ENCODE measurements at places on chromosomes 4 and X.
A peak's percentile ranks its signal among the peaks of the same experiment; 100 is the strongest.

DNA sequence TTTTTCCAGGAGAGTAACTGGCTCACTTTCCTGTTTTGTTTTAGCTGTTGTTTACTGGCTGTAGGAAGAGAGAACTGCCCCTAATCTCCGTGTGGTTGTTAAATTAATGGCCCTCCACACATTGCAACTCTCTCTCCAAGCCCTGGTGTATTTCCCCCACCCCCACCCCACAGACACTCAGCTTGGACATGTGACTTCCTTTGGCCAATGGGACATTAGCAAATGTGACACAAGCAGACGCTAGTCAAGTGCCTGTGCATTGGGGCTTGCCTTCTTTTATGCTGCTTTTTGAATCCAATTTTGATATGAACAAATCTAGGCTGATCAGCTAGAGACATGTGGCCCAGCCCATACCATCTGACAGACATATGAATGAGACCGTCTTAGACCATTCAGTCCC is 59.6 kb upstream of the TAB3 start:
- no peak for DNase-seq

GRCh38 chr4:6085028-6085690 is 66.9 kb upstream of the C4orf50 start:
- no peak for DNase-seq

- no peak for DNase-seq
Observed at GRCh38 chr4:85740431-85740861, 265.5 kb downstream of the ARHGAP24 start.

DNA sequence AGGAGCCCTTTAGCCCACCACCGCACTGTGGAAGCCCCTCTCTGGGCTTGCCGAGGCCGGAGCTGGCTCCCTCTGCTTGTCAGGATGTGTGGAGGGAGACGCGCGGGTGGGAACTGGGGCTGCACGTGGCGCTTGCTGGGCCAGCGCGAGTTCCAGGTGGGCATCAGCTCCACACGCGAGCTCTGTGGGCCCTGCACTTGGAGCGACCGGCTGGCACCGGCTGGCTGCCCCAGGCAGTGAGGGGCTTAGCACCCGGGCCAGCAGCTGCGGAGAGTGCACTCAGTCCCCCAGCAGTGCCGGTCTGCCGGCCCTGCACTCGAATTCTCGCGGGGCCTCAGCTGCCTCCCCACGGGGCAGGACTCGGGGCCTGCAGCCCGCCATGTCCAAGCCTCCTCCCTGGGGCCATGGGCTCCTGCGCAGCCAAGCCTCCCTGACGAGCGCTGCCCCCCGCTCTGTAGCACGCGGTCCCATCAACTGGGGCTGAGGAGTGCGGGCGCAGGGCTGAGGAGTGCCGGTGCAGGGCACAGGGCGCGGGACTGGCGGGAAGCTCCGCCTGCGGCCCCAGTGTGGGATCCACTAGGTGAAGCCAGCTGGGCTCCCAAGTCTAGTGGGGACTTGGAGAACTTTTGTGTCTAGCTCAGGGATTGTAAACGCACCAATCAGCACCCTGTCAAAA is 93.6 kb downstream of the DTHD1 start:
- DNase-seq, result no peak

DNA sequence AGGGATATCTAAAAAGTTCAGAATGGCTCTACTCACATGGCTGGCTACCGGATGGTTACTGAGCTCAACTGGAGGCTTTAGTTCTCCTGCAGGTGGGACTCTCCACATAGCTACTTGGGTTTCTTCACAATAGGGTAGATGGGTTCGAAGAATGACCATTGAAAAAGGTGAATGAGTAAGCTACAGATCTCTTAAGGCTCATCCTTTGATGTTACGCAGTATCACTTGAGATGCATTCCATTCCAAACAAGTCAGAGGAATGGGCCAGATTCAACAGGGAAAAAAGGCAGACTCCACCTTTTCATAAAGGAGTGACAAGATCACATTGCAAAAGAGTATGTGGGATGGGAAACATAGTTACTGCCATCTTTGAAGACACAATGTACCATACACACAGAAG is 52.6 kb downstream of the DDX53 start:
- DNase-seq, result no peak

GRCh38 chrX:68912113-68912512 is 83.3 kb downstream of the EFNB1 start:
- peak; percentile 31 for DNase-seq

DNA sequence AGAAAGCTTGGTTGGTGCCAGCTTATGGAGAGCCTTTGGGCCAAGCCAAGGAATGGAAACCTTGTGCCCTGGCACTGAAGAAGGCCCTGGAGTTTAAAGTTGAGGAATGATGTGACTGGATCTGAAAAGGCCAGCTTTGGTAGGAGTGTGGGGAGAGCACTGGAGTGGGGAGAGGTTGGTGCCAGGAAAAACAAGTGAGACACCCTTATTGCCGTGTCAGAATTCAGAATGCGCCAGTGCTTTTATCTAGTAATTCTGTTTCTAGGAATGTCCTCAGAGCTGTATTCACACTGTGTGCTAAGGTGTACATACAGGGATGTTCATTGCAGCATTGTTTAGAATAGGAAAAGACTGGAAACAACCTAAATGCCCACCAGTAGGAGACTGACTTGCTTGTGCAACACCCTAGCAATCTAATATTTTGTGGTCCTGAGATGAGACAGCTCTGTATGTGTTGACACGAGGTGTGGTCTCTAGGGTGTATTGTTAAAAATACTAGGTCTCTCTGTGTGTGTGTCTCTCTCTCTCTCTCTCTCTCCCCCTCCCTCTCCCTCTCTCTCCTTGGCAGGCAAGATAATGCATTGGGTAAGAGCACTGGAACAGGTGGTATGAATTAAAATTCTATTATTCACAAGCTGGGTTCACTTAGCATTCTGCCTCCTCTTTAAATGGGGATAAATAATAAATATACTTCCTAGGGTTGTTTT is 107.8 kb downstream of the GATB start:
- no peak for DNase-seq

DNA sequence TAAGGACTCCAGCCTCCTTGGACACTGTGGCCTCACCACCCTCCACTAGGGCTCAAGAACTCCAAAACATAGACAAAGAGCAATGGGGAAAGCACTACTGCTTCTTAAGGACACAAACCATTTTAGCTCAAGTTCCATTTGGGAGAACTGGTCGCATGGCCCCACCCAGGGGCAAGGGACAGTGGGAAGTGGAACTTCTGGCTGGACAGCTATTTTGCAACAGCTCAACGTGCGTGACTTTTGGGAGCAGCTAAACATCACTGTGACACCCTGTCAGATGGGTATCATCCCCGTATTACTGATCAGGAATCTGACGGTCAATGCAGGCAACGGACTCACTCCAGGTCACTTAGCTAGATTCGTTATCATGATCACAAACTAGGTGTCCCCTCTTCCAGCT is 9.0 kb upstream of the GLOD5 start:
- DNase-seq, result no peak

- no peak for DNase-seq
Observed at GRCh38 chr4:104425948-104426347, 68.7 kb downstream of the CXXC4 start.

DNA sequence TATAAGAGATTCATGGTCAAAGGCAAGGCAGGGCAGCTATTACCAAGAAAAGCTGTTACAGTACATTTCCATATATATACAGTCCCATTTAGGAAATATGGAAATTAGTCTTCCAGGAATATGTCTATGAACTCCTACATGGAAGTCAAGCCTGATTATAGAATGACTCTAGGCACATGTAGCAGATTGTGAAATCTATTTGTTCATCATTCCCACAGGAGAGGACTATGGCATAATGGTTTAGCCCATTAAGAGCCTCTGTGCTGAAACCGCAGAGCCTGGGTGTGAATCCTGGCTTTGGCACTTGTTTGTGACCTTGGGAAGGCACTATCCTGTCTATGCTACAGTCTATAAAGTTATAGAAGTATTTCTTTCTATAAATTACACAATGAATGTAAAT is 764.8 kb downstream of the RAPGEF2 start:
- no peak for DNase-seq

DNA sequence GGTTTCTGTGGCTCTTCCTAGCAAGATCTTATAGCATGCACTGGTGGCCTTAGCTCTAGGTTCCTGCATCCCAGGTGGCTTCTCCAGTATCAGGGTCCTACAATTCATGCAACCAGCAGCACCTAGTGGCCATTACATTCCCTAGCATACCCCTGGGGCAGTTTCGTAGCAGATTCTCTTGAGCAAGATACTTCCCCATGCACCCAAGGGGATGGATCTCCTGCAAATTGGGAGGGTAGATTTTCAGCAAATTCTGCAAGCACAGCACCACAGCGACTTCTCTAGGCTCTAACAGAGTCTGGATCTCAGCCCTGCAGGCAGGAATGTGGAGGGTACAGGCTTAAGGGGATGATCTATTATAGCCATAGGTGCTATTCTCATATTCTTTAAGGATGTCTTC is 13.1 kb upstream of the SLC9B1 start:
- no peak for DNase-seq

GRCh38 chr4:124079174-124079780 is 633.3 kb downstream of the ANKRD50 start:
- no peak for DNase-seq

DNA sequence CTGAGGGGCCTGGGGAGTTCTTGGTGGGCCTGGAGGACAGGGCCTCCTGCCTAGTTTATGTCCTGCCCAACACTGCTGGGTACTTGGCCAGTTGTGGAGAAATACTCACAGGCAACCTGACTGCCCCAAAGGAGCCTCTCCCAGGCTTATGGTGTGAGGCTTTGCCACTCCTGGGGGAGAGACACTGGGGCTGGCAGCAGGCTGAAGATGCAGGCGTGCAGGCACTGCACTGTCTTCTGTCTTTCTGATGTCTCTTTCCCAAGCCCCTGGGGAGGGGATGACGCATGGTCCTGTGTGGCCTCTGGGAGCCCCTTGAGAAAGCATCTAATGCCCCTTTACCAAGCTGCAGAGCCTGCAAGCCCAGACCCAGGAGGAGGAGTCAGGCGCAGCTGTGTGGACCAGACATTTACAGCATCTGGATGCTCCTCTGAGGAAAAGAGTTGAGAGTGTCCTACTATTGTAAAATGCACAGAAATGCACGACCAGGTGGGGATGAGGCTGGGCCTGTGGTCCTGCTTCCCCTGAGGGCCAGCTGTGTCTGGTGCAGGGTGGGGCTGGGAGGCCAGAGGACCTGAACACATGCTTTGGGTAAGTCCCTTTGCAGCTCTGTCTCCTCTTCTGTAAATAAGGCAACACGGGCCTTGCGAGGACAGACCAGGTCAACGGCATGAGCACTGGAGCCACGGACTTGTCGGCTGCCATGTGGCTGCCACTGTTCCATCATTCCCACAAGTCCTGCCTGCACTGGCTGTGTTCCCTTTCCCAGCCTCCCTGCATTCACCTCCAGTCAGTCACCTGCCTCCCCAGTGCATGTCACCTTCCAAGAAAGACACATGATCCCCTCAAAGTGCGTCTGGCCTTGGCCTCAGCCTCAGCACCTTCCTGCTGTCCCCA is 8.4 kb downstream of the TMEM271 start:
- DNase-seq, result no peak

DNA sequence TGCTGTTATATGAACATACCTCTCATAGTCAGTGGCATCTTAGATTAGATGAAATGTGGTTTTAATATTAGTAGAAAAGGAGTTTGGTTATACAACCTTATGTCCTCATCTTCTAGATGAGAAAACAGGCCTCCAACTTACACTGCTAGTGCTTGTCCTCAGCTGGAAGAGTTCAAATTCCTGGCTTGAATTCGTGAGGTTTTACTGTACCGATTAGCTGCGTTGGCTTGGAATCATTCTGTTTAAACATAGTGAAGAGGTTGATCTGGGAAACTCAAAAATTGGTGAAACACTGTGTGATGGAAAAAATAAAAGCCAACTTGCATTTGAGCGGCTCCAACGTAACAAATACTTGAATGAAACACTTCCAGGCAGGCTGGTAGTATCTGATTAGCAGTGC is 81.0 kb downstream of the LNX1 start:
- no peak for DNase-seq

- no peak for DNase-seq
Observed at GRCh38 chrX:133876646-133877045, 108.7 kb downstream of the GPC3 start.

- DNase-seq, result no peak
Observed at GRCh38 chrX:110070970-110071369, 68.1 kb downstream of the TMEM164 start.

DNA sequence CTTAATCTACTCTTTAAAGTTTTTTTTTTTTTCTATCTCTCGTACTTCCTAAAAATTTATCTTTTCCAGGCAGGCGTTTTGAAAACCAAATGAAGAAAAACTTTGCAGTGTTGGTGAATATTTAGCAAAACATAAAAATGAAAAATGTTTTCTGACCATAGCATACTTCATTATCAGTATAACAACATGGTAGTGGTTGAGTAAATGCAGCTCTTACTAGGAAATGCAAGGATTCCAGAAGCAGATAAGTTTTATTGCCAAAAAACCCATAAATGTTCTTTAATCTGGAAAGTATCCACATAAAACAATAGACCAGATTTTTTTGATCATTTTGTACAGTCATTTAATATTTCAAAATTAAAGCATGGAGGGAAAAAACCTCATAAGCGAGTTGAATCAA is 136.9 kb upstream of the GUCY1A1 start:
- no peak for DNase-seq

DNA sequence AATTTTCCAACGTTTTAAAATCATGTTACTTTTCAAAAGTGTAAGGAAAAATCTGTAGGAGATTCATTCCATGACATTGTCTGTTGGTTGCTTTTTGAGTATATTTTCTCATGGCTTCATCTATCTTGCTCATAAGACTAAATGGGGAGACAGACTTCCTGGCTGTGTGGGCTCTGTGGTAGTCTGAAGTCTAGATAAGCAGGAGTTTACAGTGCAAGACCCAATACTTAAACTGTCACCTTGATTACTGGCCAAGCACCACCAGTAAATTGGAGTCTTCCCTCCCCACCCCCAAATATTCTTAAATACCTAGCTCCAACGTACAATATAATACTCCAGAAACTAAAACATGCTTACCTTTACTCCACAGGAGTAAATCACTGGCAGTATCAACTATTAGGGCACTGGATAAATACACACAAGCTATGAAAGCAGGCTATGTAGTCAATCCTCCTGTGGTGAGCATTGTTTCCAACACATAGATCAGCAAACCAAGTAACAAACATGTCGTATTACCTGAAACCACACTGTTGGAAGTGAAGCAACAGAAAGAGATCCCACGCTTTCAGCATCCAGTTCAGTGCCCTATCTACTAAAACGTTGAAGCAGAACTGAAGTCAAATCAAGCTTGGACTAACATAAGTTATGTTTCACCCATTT is 6.2 kb downstream of the HNRNPD start:
- DNase-seq, result no peak

- no peak for DNase-seq
Observed at GRCh38 chr4:70681704-70682103, 6.6 kb upstream of the UTP3 start.

DNA sequence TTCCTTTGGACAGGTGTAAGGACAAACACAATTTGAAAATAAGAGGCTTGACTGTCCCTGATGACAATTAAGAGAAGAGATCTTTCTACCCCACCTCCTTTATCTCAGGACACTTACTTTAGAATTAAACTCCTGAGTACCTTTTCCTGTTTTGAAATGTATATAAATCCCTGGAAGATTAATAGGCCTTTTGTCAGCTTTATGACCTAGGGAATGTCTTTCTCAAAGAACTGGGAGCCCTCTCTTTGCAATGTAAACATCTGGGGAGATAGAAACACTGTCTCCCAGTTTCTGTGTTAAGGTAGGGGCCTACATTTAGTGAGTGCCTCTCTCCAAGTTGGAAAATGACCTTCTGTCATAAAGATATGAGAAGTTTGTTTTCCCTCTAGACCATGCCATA is 31.7 kb downstream of the AGA start:
- DNase-seq, result no peak

Data from nephron progenitor cell (in vitro differentiated cells).